CD8-positive, alpha-beta memory T cell (primary cell): ENCODE measurements at places on chromosomes 5 and 9. TPM values are rescaled to one million over a fixed set of nuclear protein-coding genes. Genes with fewer than 3 reads are reported as not detected.

The ENTPD2 gene
- polyA plus RNA-seq = not detected

The ZCCHC7 gene
- 35.2 TPM for polyA plus RNA-seq

- no peak for DNase-seq
These were observed 42.5 kb upstream of the PHF2 start for GRCh38 chr9:93533863-93534262.

GRCh38 chr9:114621975-114622609 lies 11.0 kb downstream of the TMEM268 start:
- no peak for DNase-seq

GRCh38 chr9:127937056-127937387 lies 632 bp downstream of the DPM2 start:
- no peak for DNase-seq

- DNase-seq = no peak
These were observed 3.3 kb downstream of the PSAT1 start for GRCh38 chr9:78300209-78300608.

- no peak for DNase-seq
These were observed 1967.1 kb upstream of the WWC1 start for GRCh38 chr5:166324372-166324771.

- DNase-seq = no peak
These were observed 27.0 kb downstream of the IL12B start for GRCh38 chr5:159303286-159303685.

DNA sequence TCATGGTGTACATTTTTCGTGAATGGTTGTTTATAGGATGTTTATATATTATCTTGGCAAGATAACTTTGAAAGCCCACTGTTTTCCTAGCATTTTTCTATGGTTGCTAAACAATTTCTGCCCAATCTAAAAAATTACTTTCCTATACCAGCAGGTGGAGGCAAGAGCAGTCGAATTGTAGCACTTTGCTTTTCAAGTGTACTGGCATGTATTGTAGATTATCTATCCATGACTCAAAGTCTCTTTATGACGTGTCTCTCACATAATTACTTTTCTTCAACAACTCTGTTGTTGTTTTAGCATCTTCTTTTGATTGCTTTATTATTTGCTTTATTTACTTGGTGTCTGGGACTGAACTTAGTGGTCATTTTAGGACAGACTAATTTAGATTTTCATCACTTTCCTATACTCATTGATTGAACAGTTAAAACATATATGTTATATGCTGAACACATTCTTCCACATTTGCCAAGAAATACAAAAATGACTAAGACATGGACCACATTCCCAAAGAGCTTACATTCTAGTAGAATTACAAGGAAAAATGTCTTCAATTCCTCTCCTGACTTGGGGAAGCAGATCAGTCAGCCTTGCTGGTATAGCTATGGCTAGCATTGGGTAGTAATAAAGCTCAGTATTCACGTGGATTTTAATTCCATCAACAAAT lies 20.7 kb downstream of the NLN start:
- DNase-seq = no peak

DNA sequence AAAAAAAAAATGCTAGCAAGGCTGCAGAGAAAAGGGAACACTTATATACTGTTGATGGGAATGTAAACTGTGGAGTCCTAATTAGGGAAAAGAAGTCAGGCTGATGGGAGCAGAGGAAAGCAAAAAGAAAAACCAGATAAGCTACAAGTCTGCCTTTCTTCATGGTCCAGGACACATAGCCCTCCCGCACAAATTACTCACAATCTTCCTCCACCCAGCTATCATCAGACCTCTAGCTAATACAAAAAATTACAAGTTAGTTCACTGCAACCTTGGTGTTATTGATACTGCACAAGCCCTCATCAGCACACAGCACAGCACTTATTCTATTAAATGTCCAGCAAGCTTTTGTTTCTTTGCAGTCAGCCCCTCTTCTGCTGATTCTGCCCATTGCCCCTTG lies 186.0 kb upstream of the ADRA1B start:
- no peak for DNase-seq

DNA sequence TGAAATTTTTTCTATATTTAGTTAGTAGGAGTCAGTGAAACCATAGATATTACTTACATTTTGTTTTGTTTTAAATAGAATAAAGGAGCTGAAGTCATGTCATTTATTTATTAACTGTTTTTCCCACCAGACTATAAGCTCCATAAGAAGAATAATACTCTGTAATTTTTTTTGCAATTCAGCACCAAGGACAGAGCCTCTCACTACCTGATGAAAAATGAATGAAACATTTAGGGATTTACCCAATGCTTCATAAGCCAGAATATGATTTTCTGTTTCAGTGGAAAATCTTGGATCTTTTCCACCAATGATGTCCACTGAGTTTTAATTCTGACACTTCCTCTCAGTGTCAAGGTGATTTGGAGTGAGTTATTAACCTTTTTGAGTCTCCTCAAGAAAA lies 624.9 kb upstream of the GRAMD2B start:
- no peak for DNase-seq

GRCh38 chr9:82763656-82764055 lies 299.3 kb downstream of the RASEF start:
- no peak for DNase-seq

GRCh38 chr9:95023217-95024003 lies 294.1 kb downstream of the FANCC start:
- DNase-seq = no peak

GRCh38 chr5:165258197-165258771 lies 1752.9 kb downstream of the MAT2B start:
- no peak for DNase-seq
